ENCODE measurements at places on chromosomes 5 and 9. TPM values are rescaled to one million over a fixed set of nuclear protein-coding genes. Genes with fewer than 3 reads are reported as not detected.
A peak's percentile ranks its signal among the peaks of the same experiment; 100 is the strongest.

ZNF300 gene
- total RNA-seq = 2.0 TPM

COL15A1 gene
- total RNA-seq = 75.0 TPM

ENTPD8 gene
- not detected for total RNA-seq

FBP1 gene
- total RNA-seq = 3.4 TPM

PCDH1 gene
- 36.0 TPM for total RNA-seq

CDH6 gene
- total RNA-seq = 2.3 TPM

OR1J2 gene
- total RNA-seq = not detected

PCDH12 gene
- 5.4 TPM for total RNA-seq

PCDHB11 gene
- total RNA-seq = 1.8 TPM

GRCh38 chr9:135608999-135609317, 30.4 kb downstream of the GLT6D1 start:
- DNase-seq = no peak

DNA sequence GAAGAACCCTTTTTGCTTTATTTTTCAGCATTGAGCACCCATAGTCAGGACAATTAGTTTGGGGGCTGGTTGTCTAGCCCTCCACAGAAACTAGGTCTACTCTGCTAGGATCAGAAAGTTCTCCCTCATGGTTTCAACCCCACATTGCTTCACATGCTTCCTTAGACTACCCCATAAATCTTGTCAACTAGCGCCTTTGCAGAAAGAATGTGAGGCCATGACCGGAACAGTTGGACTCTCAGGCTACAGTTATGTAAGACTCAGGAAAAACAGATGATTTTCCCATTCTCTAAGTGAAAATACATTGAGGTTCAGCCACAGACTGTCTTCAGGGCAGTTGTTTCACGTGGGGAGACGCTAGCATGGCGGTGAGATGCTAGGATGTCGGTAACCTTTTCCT, 255.6 kb downstream of the NR3C1 start:
- DNase-seq = no peak

GRCh38 chr9:134585021-134585561, 56.5 kb upstream of the COL5A1 start:
- DNase-seq = no peak

- no peak for DNase-seq
These were observed 8.5 kb upstream of the MGAT1 start for GRCh38 chr5:180810959-180811622.

DNA sequence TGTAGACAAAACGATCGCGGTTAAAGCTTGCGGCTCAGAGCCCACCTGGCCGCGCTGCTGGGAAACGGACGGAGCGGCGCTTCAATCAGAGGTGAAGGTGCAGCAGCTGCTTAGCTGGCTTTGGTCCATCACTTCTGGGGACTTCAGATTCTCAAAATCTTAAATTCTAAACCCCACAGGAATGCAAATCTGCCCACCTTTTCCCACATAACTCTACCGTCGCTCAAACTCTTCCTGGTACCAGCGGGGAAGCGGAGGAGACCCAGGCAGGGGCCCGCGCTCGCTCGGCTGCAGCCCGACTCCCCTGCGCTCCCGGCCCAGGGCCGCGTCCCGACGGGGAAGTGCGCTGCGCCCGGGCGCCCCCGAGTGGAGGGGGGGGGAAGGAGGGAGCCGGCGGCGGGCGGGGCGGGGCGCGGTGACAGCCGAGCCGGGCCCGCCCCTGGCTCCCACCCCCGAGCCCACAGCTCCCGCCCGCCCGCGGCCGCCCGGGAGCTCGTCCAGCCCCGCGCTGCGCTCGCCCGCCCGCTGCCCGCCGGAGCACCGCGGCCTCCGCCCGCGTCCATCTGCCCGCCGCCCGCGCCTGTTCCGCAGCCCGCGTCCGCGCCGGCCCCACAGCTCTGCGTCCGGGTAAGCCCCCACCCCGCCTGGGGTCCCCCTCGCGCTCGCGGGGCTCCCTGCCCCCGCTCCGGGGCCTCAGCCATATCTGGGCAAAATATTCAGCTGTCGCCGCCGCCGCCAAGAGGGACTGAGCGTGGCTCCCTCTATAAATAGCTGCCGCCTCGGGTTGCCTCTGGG, at the start of gene TMOD1:
Gene TMOD1 (plus strand): TSS at position 490 of the 795 bp plus-strand sequence. CDS start 22,523 bp downstream, outside the sequence.
- DNase-seq = peak; percentile 83

- DNase-seq = no peak
These were observed 229.9 kb upstream of the DAB2 start for GRCh38 chr5:39654715-39655114.

DNA sequence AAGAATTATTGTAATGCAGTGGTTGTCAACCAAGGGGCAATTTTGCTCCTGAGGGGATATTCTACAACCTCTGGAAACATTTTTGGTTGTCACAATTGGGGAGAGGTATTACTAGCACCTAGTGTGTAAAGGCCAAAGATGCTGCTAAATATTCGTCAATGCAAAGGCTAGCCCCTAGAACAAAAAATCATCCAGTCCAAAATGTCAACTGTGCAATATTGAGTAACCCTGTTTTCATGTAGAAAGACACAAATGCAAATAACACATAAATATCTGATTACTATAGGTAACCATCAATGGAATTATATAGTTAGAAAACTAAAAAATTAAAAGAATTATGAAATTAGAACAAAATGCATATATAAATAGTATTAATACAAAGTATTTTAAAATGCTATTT, 26.1 kb downstream of the RNF145 start:
- DNase-seq = no peak

DNA sequence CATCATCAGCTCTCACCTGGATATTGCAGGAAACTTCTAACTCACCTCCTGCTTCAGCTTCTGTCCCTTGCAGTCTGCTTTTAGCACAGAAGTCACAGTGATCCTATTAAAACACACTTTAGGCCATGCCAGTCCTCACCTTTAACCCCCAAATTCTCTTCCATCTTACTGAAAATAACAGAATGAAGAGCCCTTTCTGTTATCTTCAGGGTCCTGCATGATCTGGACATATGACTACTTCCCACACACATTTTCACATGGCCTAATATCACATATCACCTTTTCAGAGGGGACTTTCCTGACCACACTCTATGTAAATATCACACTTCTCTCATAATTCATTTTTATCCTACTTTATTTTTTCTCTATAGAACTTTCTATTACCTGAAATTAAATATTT, 550.6 kb upstream of the CLINT1 start:
- DNase-seq = no peak

DNA sequence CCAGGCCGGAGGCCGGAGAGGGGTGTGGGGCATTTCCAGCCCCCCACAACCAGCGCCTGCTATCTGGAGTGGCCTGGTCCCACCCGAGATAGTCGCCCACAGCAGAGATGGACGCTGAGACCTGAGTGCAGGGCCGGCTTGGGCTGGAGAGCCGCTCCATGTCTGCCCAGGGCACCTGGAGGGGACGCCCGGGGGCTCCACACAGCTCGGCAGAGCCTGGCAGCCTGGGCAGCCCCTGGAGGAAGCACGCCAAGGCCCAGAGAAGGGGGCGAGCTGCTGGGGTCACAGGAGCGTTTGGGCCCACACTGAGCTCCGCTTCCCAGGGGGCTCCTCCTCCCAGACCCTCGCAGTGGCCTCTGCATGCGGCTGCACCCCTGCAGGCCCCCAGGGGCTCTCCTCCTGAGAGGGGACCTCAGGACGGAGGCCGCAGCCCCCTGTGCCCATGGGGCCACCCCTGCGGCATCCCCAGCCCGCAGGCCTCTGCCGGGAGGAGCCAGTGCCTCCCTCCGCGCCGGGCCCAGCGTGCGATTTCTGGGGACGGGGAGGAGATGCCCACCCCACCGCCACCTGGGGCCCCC, 42.2 kb upstream of the EGFL7 start:
- DNase-seq = no peak

- DNase-seq = peak; percentile 87
These were observed 452.0 kb upstream of the ZNF608 start for GRCh38 chr5:125198270-125198974.

- peak; percentile 34 for DNase-seq
These were observed 2.2 kb downstream of the NXNL2 start for GRCh38 chr9:88536951-88537760.

GRCh38 chr9:136299116-136299515, 4.8 kb downstream of the CCDC187 start:
- no peak for DNase-seq

DNA sequence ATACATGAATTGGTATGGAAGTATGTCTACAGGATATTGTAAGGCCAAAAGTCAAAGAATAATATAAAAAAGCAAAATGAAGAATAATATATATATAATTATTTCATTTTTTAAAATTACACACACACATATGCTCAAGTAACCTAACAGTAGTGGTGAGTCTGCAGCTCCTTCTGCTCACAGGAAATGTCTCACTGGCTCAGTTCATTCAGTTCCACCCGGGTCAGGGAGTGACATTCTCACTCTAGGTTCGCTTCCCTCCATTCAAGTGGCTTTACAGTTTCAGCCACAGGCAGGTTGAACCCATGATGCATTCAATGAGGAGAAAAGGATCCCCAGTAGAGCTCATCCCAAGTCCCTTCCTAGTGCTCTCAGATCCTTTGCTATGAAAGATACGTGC, 90.8 kb downstream of the SUSD1 start:
- no peak for DNase-seq

- peak; percentile 38 for DNase-seq
These were observed 106.6 kb downstream of the COL23A1 start for GRCh38 chr5:178483620-178484019.

GRCh38 chr5:7066471-7067235, 329.3 kb upstream of the ADCY2 start:
- DNase-seq = no peak

DNA sequence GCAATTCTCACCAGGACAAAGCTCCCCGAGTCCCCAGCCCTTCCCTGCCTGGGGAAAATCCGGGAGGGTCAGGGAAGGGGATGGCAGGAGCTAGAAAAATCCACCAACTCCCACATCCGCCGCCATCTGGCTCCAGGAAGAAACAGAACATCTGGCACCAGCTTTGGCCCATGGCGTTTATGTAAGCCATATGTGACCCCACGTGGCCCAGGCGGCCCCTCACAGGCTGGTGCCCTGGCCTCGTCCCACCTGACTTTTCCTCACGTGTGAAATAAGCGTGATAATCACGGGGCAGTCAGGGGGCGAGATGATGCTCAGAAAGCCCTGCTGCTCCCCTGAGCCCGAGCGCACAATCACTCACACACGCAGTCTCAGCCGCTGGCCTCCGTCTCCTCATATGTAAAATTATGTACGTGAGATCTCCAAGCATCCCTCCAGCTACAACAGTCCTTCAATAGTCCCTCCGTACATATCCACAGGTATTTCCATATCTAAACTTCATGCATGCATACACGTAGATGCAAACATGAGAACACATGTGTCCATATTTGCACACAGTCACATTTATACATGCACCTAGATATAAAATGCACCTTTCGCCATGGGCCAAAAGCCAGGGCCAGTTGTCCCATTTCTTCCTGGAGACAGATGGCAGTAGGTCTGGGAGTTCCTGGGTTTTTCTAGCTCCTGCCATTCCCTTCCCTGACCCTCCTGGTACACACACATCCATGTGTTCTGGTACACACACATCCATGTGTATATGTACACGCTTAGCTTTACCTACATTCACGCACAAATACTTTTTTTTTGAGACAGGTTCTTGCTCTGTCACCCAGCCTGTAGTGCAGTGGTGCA, 28.9 kb downstream of the PLPP7 start:
- DNase-seq = peak; percentile 19

DNA sequence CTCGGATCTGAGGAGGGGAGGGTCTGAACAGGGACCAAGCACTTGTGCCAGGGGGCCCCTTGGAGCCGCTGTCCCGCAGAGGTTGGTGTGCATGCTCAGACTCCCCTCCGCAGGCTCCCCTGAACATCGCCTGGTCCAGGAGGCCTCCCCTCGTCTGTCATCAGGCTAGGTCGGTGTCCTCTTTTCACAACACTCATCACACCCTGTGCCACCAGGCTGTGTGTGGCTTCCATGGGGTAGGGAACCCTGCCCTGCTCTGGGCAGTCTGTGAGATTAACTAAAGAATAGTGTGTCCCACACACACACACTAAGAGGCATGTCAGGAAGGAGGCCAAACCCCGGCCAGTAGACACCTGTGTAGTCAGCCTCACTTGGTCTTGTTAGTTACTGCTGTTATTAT, 119.3 kb downstream of the C5orf15 start:
- no peak for DNase-seq

DNA sequence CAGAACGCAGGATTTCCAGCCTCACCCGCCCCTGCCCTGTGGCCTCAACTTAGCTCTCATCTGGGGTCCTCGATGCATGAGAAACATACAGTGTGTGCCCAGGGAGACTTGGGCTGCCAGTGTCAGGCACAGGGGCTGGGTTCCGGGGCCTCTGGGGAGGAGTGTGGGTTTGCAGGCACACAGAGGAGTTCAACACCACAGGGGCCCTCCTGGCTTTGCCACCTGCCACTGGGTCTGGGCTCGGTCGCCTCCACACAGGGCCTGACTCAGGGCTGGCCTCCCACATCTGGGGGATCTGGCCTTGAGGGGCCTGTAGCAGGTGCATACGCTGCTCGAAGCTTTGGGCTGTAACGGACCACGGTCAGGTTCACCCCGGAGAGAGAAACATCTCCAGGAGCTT, 111.6 kb downstream of the COL5A1 start:
- no peak for DNase-seq

DNA sequence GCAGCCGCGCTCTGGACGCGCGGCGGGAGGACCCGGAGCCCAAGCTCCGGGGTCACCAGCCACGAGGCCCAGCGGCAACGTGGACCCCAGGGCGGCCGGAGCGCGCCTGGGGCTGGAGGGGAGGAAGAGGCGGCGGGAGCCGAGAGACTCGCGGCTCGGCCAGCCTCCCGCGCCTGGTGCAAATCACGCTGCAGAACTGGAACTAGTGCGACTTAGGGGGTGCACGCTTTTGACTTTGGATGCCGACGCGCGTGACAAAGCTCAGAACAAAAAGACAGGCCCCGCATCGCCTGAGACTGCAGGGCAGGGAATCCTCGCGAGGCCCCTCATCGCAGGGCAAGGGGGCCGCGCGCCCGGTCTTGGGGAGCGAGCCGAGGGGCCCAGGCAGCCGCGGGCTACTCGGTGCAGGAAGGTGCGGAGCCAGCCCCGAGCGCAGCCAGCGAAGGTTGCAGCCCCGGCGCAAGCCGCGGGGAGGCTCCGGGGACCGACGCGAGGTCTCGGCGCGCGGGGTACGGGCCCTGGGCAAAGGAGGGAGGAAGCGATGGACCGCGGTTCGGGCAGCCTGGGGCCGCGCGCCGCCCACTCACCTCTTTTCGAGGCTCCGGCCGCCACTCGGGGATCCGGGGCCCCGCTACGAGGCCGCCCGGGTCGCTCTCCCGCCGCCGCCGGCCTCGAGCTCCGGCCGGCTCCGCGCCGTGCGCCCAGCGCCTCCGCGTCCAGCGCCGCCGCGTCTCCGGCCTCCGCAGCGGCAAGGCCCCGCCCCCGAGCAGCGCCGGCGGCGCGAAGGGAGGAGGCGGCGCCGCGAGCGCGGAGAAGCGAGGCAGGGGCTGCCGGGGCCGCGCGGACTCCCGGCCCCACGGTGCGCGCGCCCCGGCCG, at the start of gene GOLM1:
Gene GOLM1 (minus strand): TSS at position 735 of the 877 bp plus-strand sequence. CDS start 20,238 bp downstream, outside the sequence.
- DNase-seq = peak; percentile 53

- no peak for DNase-seq
These were observed 532.6 kb downstream of the CSNK1G3 start for GRCh38 chr5:124044613-124045012.

DNA sequence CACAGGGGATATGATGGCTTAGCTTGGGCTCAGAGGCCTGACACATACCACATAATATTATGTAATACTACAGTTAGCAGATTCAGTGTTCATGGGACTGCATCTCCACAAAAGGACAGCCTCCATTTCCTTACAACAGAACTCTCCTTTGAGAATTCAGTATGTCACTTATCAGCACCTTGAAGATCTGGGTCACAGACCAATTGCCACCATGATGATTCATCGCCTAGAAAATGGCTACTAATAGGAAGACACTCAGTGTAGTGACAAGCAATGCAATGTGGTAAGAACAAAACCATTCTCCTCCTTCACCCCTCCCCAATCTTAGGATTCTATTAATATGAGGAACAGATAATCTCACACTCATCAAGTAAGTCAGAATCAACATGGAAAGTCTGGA, 38.7 kb upstream of the PRLR start:
- DNase-seq = no peak

GRCh38 chr9:86230858-86231257, 28.6 kb downstream of the C9orf153 start:
- no peak for DNase-seq
